ENCODE measurements at places on chromosomes 6 and 20.
A peak's percentile ranks its signal among the peaks of the same experiment; 100 is the strongest.

DNA sequence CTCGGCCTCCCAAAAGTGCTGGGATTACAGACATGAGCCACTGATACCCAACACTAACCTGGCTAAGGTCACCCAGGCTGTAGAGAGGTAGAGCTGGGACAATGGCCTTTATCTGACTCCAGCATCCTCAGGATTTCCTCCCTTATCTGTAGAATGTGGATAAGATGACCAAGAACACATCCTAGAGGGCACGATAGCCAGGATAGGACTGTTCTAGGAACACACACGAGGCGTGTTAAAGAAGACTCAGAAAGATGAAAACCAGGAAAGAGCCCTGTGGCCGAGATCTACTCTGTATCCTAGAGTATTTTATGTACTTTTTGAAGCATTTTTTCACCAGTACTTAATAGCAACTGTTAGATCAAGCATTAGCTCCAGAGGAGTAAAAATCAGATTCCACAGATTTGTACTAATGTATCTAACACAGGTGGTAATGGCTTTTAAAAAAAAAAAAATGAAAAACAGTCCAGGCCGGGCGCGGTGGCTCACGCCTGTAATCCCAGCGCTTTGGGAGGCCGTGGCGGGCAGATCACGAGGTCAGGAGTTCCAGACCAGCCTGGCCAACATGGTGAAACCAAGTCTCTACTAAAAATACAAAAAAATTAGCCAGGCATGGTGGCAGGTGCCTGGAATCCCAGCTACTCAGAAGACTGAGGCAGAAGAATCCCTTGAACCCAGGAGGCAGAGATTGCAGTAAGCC is 17.3 kb downstream of the PPP1R10 start:
- no peak for DNase-seq

DNA sequence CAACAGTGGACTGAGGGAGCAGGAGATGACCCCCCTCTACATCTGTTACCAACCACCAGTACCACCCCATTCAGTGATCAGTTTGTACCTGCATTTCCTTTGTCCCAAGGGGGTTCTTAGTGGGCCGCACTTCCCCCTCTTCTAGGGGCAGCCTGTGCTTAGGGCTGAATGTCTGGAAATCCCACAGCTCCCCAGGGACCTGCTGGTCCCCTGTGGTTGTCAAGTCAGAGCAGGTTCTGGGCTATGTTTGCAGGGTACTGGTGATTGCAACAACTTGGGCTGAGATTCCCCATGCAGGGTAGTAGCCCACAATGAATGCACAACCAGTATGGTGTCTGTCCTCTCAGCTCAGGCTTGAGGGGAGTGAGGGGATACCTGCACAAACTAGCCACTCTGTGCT is 39.7 kb upstream of the COL10A1 start:
- DNase-seq, result no peak

GRCh38 chr20:50309280-50309763 is 118.7 kb downstream of the CEBPB start:
- DNase-seq, result peak; percentile 92

GRCh38 chr6:139474145-139475108 is 100.0 kb upstream of the CITED2 start:
- DNase-seq, result peak; percentile 66

DNA sequence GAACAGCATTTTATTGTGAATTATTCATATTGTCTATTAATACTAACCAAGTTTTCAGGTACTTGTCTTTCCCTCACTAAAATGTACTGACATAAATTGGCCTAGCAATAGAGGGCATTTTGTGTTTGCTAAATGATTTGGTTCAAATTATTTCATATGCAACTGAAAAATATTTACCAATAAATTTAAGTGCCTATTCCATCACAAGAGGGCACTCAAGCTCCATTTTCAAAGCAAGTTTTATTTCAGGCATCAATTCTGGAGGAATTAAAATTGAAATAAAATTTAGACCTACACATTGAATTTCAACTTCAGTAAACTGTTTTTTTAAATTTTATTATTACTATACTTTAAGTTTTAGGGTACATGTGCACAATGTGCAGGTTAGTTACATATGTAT is 114.3 kb upstream of the SYNCRIP start:
- DNase-seq, result peak; percentile 44

GRCh38 chr6:62446647-62447316 is 160.8 kb upstream of the KHDRBS2 start:
- DNase-seq, result no peak

DNA sequence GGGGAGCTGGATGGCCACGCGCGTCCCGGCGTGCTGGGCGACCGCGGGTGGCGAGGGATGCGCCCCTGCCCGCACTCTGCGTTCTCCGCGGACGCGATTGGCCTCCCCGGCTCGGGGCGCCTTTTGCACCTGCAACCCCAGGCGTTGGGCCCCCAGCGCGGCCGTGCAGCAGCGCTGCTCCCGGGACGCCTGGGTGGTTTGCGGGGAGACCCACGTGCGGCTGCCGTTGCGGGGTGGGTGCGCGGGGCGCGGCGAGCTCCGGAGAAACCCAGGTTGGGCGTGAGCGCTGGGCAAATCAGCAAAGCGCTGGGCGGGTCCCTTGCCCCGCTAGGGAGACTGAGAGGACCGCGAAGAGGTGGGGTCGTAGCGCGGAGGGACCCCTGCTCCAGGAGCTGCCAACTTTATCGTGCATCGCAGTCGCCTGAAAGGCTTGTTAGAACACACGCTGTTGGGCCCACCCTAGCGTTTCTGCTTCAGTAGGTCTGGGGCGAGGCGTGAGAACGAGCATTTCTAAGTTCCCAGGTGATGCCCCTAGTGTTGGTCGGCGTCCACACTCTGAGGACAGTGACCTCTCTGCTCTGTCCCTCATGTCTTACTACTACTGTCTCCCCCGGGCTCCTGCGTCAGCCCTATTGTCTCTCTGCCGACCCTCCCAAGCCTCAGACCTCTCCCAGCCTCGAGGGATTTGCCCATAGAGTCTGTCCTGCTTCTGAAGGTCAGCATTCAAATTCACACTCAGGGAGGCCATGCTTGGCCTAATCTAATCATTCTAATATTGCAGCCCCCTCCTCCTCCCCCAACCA is 538 bp upstream of the ZFP64 start:
- DNase-seq, result no peak

DNA sequence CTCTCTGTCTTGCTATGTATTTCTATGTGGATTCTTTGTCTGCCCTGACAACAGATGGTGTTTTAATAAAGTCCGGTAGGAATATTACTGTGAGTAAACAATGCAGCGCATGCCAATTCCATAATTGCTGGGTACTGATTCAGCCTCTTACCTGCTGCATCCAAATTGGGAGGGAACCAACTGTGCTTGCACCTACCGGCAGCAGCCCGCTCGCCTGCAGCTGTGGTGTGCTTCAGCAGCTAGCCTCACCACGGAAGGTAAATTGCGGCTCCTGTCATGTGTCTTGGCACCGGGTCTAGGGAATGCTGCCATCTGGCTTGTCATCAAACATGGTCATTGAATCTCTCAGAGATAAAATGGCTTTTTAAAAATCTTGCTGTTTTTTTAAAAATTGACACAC is 704.8 kb upstream of the SLC35B3 start:
- DNase-seq, result peak; percentile 12

DNA sequence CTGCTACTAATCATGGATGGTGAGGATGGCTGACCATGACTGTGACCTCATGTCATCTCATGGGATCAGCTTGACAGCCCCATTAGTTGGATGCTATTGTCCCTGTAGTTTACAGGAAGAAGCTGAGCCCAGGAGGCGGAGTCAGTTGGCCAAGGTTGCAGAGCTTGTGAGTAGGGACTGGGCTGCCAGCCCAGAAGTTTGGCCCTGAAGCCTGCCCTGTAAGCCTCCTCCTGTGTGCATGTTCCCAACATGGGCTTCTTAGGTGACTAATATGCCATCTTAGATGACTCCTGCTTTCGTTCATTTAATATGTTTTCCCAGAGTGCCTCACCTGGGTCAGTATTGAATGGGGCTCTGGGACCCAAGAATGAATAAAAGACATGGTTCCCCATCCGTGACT is 6.9 kb downstream of the EDN3 start:
- DNase-seq, result no peak

- no peak for DNase-seq
These were observed 129.6 kb downstream of the PLCB4 start for GRCh38 chr20:9198460-9198859.

DNA sequence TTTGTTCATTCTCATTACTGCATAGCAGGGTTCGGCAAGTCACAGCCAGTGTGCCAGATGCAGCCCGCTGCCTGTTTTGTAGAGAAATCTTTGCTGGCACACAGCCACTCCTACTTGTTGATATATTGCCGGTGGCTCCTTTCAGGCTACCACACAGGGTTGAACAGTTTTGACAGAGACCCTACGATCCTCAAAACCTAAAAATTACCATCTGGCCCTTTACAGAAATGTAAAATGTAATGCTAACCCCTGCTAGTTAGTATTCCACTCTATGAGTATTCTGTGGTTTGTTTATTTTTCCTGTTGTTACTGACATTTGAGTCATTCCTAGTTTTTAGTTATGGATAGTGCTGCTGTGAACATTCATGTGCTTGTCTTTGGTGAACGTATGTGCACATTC is 11.5 kb downstream of the DHX35 start:
- DNase-seq, result peak; percentile 77

- DNase-seq, result peak; percentile 78
These were observed 809 bp downstream of the SRPK1 start for GRCh38 chr6:35919827-35920751.

GRCh38 chr20:10551732-10552724 is 116.9 kb downstream of the SLX4IP start:
- DNase-seq, result no peak

DNA sequence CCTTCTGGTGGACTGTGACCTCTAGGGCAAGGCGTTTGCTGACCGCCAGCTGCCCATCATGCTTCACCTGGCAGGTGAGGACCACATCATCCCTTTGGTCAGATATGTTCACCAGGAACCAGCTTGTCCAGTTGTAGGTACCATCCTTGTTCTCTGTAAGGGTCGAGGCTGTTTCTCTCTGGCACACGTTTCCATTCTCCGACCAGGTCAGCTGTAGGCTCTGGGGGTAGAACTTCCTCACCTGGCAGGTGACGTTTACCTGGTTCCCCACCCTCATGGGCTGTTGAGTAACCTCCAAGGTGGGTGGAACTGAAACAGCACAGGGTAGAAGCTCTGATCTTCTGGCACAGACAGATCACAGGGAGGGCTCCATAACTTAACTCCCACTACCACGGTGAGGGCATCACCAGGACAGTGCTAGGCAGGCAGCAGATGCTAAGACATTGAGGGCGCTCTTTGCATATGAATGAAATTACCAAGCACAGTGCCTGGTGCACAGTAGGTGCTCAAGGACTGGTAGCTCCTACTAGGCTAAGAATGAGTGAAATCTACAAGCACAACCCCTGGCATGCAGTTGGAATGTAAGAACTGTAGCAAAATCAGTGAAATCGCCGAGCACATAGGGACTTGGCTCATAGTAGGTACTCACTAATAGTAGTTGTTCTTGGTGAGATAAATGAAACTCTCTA is 15.6 kb upstream of the SIRPB1 start:
- DNase-seq, result no peak

DNA sequence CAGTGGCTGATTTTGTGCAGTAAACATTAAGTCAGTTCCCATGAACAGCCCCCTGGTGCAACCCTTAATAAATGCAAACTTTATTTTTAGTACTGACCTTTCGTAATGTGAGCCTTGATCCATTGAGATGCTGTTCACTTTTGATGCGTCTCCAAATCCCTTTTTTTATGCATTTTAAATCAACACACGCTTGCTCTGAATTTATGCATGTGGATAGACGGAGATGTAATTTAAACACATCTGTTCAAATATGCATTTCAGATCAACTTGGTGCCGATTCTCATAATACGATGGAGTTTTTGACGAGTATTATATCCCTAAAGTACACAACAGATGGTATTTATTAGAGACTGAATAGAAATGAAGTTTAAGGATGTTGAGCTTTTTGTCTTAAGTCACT is 505.7 kb downstream of the CDKAL1 start:
- DNase-seq, result no peak

GRCh38 chr20:17083738-17084137 is 143.1 kb upstream of the PCSK2 start:
- DNase-seq, result peak; percentile 10

GRCh38 chr6:109393157-109393885 is 11.1 kb upstream of the CD164 start:
- DNase-seq, result no peak

DNA sequence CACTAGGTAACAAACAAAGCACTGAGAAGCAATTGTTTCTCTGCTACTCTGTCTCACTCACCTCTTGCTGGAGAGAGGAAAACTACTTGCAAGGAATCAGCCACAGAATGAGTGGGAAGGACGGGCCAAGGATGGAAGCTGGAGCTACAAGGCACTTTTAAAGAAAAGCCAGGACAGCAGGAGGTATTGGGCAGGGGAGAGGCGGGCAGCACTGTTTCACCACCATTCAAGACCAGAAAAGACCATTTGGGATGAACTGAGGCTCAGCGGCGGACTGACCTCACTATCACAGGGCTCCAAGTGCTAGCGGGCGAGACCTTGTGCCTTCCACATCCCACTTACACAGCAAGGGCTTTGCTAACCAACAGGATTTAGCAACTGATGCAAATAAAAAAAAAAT is 137.4 kb downstream of the IPCEF1 start:
- no peak for DNase-seq

- DNase-seq, result no peak
These were observed 200.5 kb upstream of the MCHR2 start for GRCh38 chr6:100194535-100194934.

GRCh38 chr6:1262704-1263038 is 49.2 kb upstream of the FOXQ1 start:
- DNase-seq, result no peak

GRCh38 chr6:145036848-145037567 is 698.3 kb downstream of the EPM2A start:
- DNase-seq, result peak; percentile 19

DNA sequence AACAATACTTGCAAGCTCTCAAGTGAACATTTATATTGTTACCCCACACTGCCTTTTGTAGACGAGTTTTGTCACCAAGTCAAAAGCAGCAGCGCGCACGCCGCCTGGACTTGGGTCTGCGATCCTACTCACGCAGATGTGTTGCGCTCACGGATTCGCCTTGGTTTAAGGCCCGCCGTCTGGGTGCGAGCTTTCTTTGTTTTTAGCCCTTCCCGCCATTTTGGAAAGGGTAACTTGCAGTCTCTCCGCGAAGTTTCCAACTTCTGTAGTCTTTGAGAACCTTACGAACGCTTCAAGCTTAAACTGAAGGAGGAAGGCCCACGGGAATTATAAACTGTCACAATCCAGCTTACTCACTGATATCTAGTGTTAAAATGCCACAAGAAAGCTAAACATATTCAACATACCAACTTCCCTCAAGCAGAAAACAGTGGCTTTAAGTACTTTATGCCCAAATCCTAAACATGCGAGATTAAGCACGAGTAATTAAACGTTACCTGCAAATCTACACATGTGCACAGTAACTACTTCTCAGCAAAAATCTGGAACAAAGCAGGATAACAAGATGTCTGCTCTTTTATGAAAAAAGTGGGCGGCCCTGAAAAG is 80.4 kb upstream of the BTN3A2 start:
- DNase-seq, result peak; percentile 74

GRCh38 chr6:139249395-139249794 is 42.4 kb downstream of the TXLNB start:
- no peak for DNase-seq

- no peak for DNase-seq
These were observed 9.7 kb downstream of the PDE7B start for GRCh38 chr6:135861189-135861588.

All from IMR-90 (cell line).